ENCODE measurements at places on chromosomes 16 and 17.

DNA sequence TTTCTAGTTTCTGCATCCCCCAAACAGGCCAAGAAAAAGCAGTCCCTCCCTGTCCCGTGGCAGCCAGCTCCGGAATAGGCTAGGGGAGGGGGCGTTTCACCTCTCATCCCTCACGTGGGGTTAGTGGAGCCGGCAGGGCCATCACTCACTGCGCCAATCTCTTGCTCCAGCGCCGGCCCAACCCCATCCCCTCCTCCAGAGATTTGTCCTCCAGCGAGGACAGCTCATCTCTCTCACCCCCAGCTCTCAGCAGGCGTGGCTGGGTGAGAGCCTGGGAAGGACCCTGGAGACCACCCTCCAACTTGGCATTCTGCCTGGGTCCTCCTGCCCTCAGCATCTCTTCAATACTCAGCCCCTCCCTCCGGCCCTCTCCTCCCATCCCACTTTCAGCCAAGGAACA is 74.1 kb downstream of the TMEM132E start:
- DNase-seq: no peak

GRCh38 chr16:27402964-27403600 is 1.1 kb downstream of the IL21R start:
- no peak for DNase-seq

DNA sequence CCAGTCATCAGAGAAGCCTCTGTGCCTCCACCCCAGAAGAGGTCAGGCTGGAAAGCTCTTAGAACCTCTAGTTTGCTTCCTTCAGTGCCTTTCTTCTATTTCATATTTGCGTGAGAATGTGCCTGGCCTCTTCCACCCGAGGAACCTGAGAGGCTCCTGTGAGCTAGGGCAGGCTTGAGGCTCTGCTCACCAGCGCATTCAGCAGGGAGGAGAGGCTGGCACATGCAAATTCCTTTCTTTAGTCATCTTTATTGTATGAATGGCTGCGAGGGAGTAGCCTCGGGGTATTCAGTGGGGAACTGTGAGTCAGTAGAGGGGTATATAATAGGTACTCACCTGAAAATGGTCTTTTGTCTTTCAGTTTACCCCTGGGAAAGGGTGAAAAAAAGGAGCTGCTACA is 268.3 kb downstream of the ABCC12 start:
- DNase-seq: no peak

DNA sequence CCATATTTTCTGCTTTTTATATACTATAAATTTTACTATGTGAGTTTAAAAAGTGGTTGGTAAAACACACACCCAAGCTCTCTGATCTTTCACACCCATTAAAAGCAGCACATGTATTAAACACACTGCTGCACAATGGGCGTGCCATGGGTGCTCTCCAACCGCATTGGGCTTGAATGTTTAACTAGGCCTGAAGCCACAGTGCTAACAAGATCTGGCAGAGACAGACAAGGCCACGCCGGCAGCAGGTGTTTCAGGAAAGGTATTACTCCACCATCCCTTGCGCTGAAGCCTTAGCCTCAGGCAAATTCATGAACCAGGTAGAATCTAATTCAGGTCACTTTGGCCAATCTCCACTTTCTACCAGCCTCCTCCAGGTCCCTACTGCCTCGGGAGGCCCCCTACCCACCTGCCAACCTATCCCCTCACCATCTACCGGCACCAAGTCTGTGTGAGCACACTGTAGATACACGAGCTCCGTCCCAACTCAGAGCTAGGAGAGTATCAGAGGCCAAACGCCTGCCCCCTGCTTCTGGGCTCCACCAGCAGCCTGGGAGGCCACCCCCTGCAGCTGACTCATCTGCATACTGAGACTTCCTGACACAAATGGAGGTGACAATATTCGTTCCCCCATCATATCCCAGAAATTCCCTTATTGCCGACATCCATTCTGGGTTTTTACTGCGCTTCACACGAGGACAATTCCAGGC is 95.0 kb downstream of the ADCY9 start:
- no peak for DNase-seq

- no peak for DNase-seq
Observed at GRCh38 chr17:76958974-76959373, 90.8 kb downstream of the MGAT5B start.

Data from stimulated activated CD4-positive, alpha-beta T cell treated with anti-CD3 and anti-CD28 coated beads, Interleukin-1b, Interleukin-23, amount 100 ng/mL, for 4 hours (primary cell).